ENCODE measurements at places on chromosomes 16 and 17. TPM values are rescaled to one million over a fixed set of nuclear protein-coding genes. Genes with fewer than 3 reads are reported as not detected.

- H3K36me3 ChIP-seq, result peaks cover 14% of the 10 kb centered on the region
- DNase-seq, result no peak
- H3K4me1 ChIP-seq, result no peaks in the 10 kb centered on the region
- H3K4me3 ChIP-seq, result no peak overlapping the region
These were observed 29.7 kb downstream of the MGRN1 start for GRCh38 chr16:4654011-4654963.

DNA sequence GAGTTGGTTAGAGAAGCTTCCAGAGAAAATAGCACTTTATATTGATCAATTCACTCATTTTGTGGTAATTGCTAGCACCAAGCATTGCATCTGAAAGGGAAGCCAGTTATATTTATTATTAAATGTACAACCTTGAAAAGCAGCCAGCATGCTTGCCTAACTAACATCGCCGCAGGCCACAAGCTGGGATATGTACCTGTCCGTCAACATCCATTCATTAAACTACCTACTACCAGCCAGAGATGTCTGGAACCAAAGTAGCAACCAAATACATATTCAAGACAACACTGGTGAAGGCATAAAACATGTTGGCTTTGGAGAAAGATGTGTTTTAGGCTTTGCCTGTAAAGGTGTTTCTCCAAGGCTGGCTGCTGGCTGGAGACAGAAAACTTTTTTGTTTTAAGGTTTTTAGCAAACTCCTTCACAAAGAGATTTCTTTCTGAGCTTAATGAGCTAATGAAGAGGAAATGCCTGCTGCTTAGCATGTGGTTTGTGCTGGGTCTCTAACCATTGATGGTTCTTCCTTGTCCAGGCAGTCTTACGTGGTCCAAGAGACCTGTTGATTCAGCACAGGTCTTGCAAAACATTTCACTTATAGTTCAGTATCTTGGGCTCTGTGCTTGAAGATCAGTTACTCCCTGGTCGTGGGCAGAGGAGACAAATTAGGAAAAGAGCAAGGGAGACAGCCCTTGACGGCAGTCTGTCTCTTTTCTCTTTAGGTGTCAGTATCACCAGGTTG, 3.1 kb downstream of the ITPRIPL2 start:
- no peaks in the 10 kb centered on the region for H3K36me3 ChIP-seq
- peaks cover 60% of the 10 kb centered on the region for H3K4me1 ChIP-seq
- no peak overlapping the region for H3K4me3 ChIP-seq
- H3K27ac ChIP-seq, result peak overlapping the region; percentile 93

- H3K4me3 ChIP-seq, result no peak overlapping the region
- no peak overlapping the region for H3K27ac ChIP-seq
- no peaks in the 10 kb centered on the region for H3K27me3 ChIP-seq
- H3K4me1 ChIP-seq, result no peaks in the 10 kb centered on the region
These were observed 72.6 kb downstream of the SDK2 start for GRCh38 chr17:73571511-73572130.

GRCh38 chr16:48912360-48912759, 302.4 kb upstream of the N4BP1 start:
- no peaks in the 10 kb centered on the region for H3K27me3 ChIP-seq
- DNase-seq, result no peak
- H3K36me3 ChIP-seq, result no peaks in the 10 kb centered on the region

GRCh38 chr17:36063786-36064541, at the start of gene CCL18:
CCL18 (plus strand) TSS chr17:36064272; CDS start chr17:36064343, 71 bp downstream.
- H3K27me3 ChIP-seq, result no peaks in the 10 kb centered on the region
- no peak for DNase-seq
- H3K4me1 ChIP-seq, result no peaks in the 10 kb centered on the region
- no peaks in the 10 kb centered on the region for H3K36me3 ChIP-seq
- no peak within 1 kb of the TSS for H3K4me3 ChIP-seq

- peaks cover 26% of the 10 kb centered on the region for H3K27me3 ChIP-seq
- H3K36me3 ChIP-seq, result no peaks in the 10 kb centered on the region
- H3K4me3 ChIP-seq, result peak overlapping the region; percentile 60
- H3K4me1 ChIP-seq, result peaks cover 10% of the 10 kb centered on the region
These were observed 477 bp upstream of the SLC47A1 start for GRCh38 chr17:19533036-19533717.

GRCh38 chr16:29848420-29849297, 14.4 kb downstream of the CDIPT start:
- H3K27me3 ChIP-seq, result no peaks in the 10 kb centered on the region
- H3K27ac ChIP-seq, result peak overlapping the region; percentile 30
- DNase-seq, result peak; percentile 41
- no peak overlapping the region for H3K4me3 ChIP-seq
- peaks cover 29% of the 10 kb centered on the region for H3K4me1 ChIP-seq

DNA sequence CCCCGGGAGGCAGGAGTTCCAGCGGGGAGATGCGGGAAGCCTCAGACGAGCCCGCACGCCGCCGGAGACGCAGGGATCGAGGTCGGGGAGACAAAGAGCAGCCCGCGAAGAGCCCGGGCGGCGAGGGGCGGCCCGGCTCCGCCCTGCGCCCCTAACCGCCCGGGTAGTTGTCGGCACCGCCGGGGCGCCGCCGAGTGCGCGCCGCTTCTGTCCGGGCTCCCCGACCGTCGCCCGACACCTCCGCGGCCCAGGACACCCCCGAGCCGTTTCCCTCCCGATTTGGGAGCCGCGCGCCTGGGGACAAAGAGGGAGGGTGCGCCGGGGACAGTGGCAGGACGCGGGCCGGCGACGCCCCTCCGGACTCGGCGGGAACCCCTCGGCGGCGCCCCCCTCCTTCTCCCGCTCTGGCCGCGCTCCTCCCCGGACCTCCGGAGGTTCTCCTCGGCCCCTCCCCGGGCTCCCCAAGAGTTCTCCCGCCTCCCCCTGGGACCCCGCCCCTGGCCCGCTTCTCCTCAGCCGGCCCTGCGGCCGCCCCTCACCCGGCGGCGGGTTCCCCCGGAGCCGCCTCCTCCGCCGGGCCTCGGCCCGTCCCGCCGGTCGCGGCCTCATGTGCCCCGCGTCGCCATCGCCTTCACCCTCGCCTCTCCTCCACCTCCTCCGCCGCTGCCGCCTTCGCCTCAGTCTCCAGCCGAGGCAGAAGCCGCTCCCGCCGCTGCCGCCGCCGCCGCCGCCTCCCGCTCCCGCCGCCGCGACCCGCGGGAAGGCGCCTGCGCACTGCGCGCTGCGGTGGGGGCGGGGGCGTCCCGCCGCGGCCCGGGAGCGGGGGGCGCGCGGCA, at the start of gene GJC1:
Gene GJC1, minus strand, starts transcription at position 765 of the 836 bp plus-strand sequence. CDS start 24,470 bp downstream, outside the sequence.
- H3K36me3 ChIP-seq, result no peaks in the 10 kb centered on the region
- H3K27me3 ChIP-seq, result peaks cover 92% of the 10 kb centered on the region
- peak within 1 kb of the TSS; percentile 50 for H3K4me3 ChIP-seq
- H3K4me1 ChIP-seq, result peaks cover 16% of the 10 kb centered on the region
- DNase-seq, result no peak

DNA sequence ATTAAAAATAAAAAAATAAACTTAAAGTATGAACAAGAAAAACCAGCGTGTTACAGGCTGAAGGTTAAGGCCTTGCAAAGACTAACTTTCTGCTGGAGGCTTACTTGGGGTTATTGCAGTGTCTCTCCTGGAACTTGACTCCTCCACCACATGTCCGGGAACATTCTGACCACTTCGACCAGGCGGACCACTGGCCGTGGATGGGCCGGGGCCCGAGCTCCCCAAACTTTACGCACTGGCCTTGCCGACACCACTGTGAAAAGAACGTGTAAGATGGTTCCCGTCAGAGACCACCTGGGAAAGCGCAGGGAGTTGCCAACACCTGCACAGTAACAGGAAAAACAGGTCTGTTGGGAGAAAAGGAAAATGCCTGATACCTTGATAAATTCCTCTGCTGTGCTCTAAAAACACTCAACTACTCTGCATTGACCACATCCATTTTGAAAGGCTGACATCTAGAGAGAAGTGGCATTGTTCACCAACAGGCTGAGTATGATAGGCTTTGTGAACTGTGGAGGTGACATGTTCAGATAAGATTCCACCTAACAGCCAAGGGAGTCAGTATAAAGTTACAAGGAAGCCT, 99.1 kb downstream of the ADAMTS18 start:
- no peak overlapping the region for H3K4me3 ChIP-seq
- H3K27ac ChIP-seq, result no peak overlapping the region
- no peak for DNase-seq
- no peaks in the 10 kb centered on the region for H3K36me3 ChIP-seq

DNA sequence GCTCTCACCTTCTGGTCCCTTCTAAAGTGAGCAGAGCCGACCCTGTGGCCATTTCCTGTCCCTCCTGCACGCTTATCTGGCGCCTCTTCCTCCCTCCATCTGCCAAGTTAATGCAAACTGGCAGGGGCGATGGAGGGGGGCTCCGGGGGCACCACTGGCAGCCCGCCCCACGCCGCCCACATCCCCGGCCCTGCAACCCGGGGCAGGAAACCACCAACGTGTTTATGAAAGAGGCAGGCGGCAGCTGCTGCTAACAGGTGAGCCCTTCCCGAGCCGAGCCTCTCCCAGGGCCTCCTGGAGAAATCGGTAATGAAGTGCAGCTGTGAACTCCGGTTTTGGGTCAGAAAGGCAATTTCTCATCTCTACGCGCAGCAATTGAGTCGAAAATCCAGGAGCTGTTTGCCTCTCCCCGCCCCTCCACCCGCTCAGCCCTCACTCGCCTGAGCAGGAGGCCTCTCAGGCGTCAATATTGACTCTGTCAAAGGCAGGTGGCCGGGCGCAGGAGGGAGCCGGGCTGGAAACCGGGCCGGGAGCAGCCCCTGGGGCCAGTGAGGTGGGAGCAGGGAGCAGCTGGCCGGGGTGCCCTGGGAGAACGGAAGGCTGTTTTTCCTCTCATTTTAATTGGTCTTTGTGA, 164.4 kb upstream of the GSE1 start:
- no peak overlapping the region for H3K4me3 ChIP-seq
- no peaks in the 10 kb centered on the region for H3K36me3 ChIP-seq
- DNase-seq, result no peak
- no peaks in the 10 kb centered on the region for H3K27me3 ChIP-seq

- H3K27ac ChIP-seq, result no peak overlapping the region
- H3K36me3 ChIP-seq, result no peaks in the 10 kb centered on the region
- DNase-seq, result no peak
- no peaks in the 10 kb centered on the region for H3K27me3 ChIP-seq
- H3K4me1 ChIP-seq, result peaks cover 8% of the 10 kb centered on the region
These were observed 146.5 kb upstream of the PLCG2 start for GRCh38 chr16:81632392-81633146.

GRCh38 chr16:71933913-71934695, 38.8 kb downstream of the IST1 start:
- no peak overlapping the region for H3K4me3 ChIP-seq
- no peaks in the 10 kb centered on the region for H3K27me3 ChIP-seq
- no peaks in the 10 kb centered on the region for H3K4me1 ChIP-seq
- H3K27ac ChIP-seq, result no peak overlapping the region
- DNase-seq, result no peak
- no peaks in the 10 kb centered on the region for H3K36me3 ChIP-seq

DNA sequence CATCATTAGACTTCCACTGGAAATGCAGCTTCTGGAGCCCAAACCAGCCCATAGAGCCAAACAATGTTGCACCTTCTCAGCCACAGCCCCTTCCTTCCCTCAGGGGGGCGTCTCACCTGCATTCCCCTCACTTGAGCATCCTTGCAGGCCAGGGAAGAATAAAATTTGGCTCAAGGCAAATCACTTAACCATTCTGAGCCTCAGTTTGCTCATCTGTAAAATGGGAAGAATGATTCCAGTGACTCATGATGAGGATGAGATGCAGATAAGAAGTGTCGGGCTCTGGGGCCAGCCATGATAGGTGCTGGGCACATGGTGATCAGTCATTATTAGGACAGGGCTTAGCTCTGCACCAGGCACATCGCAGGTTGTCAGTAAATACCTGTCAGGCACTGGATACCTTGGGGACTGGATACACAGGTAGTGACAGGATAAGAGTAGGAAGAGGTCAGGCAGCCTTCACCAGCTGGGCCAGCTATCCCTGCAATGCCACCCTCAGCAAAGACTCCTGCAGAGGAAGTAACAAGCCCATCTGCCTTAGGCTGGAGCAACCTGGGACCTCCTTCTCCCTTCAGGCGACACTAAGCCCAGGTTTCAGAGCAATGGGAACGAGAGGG, 208.0 kb upstream of the TNRC6C start:
- no peaks in the 10 kb centered on the region for H3K36me3 ChIP-seq
- H3K27me3 ChIP-seq, result no peaks in the 10 kb centered on the region
- DNase-seq, result peak; percentile 1
- H3K27ac ChIP-seq, result no peak overlapping the region
- H3K4me3 ChIP-seq, result no peak overlapping the region

- H3K36me3 ChIP-seq, result peaks cover 26% of the 10 kb centered on the region
These were observed at the start of gene SOX15 for GRCh38 chr17:7589891-7590691. SOX15 (minus strand) TSS chr17:7590094; CDS start chr17:7589676, 418 bp downstream.

DNA sequence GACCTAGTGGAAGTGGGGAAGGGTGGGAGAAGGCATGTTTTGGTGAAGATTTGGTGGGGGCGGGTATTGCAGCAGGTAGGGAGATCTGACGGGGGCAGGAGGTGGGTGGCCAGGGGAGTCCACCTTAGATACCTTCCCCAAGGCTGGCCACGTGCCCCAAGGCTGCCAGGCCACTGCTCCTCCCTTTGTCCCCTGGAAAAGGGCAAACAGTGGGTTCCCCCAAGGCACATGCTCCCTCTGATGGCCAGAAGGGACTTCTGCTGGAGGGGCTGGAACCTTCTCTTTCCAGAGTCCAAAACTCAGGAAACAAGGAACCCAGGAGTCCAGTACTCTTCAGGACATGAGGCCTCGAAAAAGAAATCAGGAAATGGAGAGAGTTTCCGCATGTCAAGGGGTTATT, 6.2 kb upstream of the PSMD3 start:
- H3K4me1 ChIP-seq, result peaks cover 1% of the 10 kb centered on the region
- no peak for DNase-seq
- no peaks in the 10 kb centered on the region for H3K36me3 ChIP-seq
- H3K27ac ChIP-seq, result no peak overlapping the region
- H3K27me3 ChIP-seq, result peaks cover 6% of the 10 kb centered on the region

DNA sequence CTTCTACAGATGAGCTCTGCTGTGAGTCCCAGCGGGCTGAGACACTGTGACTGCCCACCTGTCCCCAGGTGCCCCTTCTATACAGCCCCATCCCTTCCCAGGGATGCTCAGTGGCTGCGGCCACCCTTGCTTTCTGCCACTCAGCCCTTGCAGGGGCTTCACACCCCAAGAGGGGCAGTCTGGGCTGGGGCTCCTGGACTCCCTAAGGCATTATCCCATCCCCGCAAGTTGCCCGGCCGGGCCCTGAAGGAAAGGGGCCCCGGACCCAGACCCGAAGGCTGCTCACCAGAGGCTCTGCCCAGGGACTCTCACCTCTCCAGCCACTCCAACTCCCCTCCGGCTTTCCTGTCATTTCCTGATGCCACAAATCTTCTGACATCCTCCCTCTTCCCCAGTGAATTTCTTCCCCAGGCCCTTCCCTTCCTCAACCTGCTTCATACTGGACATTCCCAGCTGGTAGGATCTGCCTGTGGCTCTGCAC, 88.5 kb upstream of the TOB1 start:
- H3K27ac ChIP-seq, result peak overlapping the region; percentile 26
- no peak overlapping the region for H3K4me3 ChIP-seq
- no peak for DNase-seq
- H3K4me1 ChIP-seq, result peaks cover 33% of the 10 kb centered on the region

The SLC13A2 gene
- total RNA-seq, result not detected

The KRTAP3-1 gene
- total RNA-seq, result not detected

The GGNBP2 gene
- 94.6 TPM for total RNA-seq

The METTL26 gene
- total RNA-seq, result 154 TPM

The BMERB1 gene
- total RNA-seq, result 46.5 TPM

The MT1F gene
- 6.3 TPM for total RNA-seq

The PDILT gene
- total RNA-seq, result not detected

The SERPINF2 gene
- 6.3 TPM for total RNA-seq

The ABI3 gene
- 14.4 TPM for total RNA-seq

The SRSF1 gene
- 173 TPM for total RNA-seq

The MIEN1 gene
- 46.8 TPM for total RNA-seq

The SAMD14 gene
- 1.4 TPM for total RNA-seq
